ENCODE measurements at places on chromosomes 3 and 15.

- DNase-seq = peak; percentile 51
Observed at GRCh38 chr3:143443851-143444331, 324.3 kb downstream of the CHST2 start.

GRCh38 chr15:41530363-41530956 lies 13.6 kb downstream of the RPAP1 start:
- no peak for DNase-seq

GRCh38 chr15:52496776-52497470 lies 31.8 kb downstream of the MYO5A start:
- no peak for DNase-seq

GRCh38 chr3:127077505-127078064 lies 94.7 kb downstream of the PLXNA1 start:
- no peak for DNase-seq

DNA sequence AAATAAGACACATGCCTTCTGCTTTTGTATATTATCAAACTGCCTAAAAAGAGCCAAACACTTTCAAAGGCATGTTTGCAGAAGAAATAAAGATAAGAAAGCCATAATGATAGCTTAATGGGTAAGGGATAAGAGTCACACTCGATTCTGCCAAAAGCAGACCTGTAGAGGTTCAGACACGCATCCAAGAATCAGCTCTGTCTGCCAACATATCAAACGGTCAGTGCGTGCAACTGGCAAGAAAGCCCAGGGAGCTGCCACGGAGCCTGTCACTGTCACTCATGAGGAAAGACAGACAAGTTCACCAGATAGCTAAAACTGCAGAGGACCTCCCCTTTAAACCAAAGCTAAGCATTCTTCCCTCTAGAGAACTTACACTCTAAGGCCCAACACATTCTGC lies 23.2 kb downstream of the DCP1A start:
- DNase-seq = no peak

- no peak for DNase-seq
Observed at GRCh38 chr15:53312707-53313106, 446.8 kb downstream of the WDR72 start.

GRCh38 chr3:141323936-141324704 lies 44.2 kb upstream of the ZBTB38 start:
- DNase-seq = no peak

- no peak for DNase-seq
Observed at GRCh38 chr3:184571750-184572377, 10.3 kb downstream of the EPHB3 start.

GRCh38 chr3:70977712-70978111 lies 605.8 kb downstream of the FOXP1 start:
- no peak for DNase-seq

DNA sequence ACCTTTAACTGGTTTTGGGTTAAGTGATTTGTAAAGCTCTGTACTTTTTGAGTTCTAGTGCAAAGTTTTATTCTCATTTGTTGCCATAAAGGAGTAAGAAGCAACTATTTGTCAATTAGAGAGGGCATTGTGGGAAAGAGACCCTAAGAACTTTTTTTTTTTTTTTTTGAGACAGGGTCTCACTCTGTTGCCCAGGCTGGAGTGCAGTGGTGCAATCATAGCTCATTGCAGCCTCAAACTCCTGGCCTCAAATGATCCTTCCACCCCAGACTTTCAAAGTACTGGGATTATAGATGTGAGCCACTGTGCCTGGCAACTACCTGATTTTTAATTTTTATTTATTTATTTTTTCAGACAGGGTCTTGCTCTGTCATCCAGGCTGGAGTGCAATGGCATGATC lies 4.9 kb downstream of the CHP1 start:
- DNase-seq = no peak

- no peak for DNase-seq
Observed at GRCh38 chr3:13177236-13177635, 104.0 kb upstream of the IQSEC1 start.

- DNase-seq = no peak
Observed at GRCh38 chr3:170759511-170760173, 110.4 kb downstream of the RPL22L1 start.

GRCh38 chr3:4407941-4408340 lies 59.1 kb downstream of the SUMF1 start:
- no peak for DNase-seq

- DNase-seq = no peak
Observed at GRCh38 chr3:129263161-129263910, 13.9 kb downstream of the COPG1 start.

DNA sequence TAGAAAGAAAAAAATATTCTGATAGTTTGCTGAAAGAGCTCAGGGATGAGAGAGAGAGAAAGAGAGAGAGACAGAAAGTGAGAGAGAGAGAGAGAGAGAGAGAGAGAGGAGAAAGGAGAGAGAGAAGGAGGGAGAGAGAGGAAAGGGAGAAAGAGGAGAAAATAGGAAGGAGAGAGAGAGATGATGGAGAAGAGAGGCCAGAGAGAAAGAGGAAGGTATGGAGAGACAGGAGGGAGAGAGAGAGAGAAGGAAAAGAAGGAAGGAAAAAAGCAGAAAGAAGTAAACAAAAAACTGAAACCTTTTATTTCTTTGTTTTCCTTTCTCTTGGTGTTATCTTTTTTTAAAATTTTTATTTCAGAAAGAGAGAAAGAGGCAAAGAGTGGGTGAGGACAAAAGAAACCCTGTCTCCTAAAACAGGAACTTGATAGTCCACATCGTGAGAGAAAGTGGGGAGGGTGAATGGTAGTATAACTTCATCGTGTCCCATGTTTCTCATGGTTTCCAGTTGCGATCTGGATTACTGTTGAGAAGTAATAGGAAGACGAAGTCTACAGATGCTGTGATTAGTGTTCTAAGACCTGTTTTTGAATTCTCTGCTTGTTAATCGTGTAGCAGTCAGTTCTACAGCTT lies 279.7 kb downstream of the LPP start:
- DNase-seq = no peak

GRCh38 chr3:104273046-104273649 lies 1093.6 kb upstream of the ALCAM start:
- DNase-seq = no peak

GRCh38 chr3:10253731-10254130 lies 5.5 kb downstream of the TATDN2 start:
- no peak for DNase-seq

- no peak for DNase-seq
Observed at GRCh38 chr3:81437683-81438082, 323.8 kb downstream of the GBE1 start.

DNA sequence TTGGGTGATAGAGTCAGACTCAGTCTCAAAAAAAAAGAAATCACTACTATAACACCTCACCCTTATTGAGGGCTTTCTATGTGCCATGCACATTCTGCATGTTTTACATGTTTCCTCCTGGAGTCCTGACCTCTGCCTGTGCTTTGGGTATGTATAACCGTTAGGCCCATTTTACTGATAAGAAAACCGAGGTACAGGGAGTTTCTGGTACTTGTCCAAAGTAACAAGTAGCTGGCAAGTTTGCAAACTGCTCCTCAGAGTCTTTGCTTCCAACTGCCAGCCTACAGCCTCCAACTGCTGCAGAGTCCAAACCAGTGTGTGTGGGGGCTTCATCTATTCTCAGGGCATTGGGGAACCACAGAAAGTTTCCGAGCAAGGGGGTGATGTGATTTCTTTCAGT lies 3.7 kb upstream of the GNAI2 start:
- DNase-seq = no peak

Measured in femur (tissue), 1 donor.